Right ventricle myocardium inferior (tissue), 1 donor: ENCODE measurements at places on chromosomes 3 and 15. TPM values are rescaled to one million over a fixed set of nuclear protein-coding genes. Genes with fewer than 3 reads are reported as not detected.

GRCh38 chr3:29764041-29764440 is 483.2 kb downstream of the RBMS3 start:
- no peak for DNase-seq

CAMKV gene
- total RNA-seq = not detected

PATL2 gene
- total RNA-seq = 3.3 TPM

ACTC1 gene
- 15,626 TPM for total RNA-seq
